ENCODE measurements at places on chromosomes 3 and 15. TPM values are rescaled to one million over a fixed set of nuclear protein-coding genes. Genes with fewer than 3 reads are reported as not detected.

- DNase-seq: no peak
These were observed 145.0 kb downstream of the ADAM10 start for GRCh38 chr15:58604455-58604923.

- no peak for DNase-seq
These were observed 14.2 kb downstream of the RAP2B start for GRCh38 chr3:153176197-153176596.

GRCh38 chr3:81565041-81565440, 196.4 kb downstream of the GBE1 start:
- no peak for DNase-seq

- DNase-seq: no peak
These were observed 354.9 kb downstream of the EPHB1 start for GRCh38 chr3:135149707-135150681.

DNA sequence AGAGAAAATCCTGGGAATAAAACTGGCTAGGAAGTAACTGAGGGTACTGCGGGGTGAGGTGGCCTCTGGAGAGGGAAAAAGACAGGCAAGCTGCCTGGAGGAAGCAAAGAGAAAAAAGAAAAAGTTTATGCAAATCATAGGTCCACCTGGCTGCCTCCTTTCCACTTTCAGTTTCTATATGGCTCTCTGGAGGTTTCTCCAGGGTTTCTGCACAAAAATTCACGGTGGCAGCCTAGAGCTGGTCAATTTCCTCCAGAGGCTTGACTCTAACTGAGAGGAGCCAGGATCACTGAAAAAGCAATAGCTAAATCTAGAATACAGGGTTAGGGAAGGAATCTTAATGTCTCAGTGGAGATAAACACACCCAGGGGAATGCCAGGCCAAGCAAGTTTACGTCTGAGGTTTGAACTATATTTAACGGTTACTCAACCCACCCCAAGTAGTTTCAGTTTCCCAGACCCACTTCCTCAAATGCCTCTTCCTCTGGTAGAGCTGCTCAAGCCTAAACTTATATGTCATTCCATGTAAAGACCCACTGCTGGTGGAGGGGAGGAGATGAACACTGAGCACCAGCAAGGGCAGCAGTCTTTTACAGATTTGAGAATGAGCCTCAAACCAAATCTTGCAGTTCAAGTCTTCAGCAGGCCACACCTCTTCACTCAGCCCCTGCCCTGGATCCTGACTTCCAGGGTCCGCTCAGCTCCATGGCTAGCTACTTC, 5.7 kb downstream of the LYSMD2 start:
- DNase-seq: no peak

The GOLGA6A gene
- total RNA-seq: 0.05 TPM

The KLHDC8B gene
- total RNA-seq: 6.8 TPM

- no peak for DNase-seq
These were observed 298.8 kb downstream of the CHST2 start for GRCh38 chr3:143418391-143418790.

The EPHB1 gene
- total RNA-seq: 0.46 TPM

- no peak for DNase-seq
These were observed 161.8 kb downstream of the EPHB1 start for GRCh38 chr3:134956844-134957243.

DNA sequence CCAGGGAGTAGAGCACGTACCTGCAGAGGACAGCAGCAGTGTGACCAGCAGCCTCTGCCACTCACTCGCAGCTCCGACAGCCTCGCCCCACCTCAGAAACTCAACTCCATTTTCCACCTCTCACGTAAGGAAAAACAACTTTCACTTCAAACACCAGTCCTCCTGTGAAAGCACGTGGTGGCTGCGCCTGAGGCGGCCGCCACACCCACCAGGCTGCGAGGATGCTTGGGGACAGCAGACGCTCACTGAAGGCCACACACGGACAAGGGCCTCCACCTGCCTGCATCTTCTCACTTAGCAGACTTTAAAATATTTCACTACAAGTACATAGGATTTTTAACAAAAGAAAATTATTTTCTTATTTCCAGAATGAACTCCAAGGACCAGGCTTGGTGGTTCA, 67.9 kb downstream of the CYFIP1 start:
- DNase-seq: no peak

- no peak for DNase-seq
These were observed 421.0 kb upstream of the RBMS3 start for GRCh38 chr3:28859897-28860296.

DNA sequence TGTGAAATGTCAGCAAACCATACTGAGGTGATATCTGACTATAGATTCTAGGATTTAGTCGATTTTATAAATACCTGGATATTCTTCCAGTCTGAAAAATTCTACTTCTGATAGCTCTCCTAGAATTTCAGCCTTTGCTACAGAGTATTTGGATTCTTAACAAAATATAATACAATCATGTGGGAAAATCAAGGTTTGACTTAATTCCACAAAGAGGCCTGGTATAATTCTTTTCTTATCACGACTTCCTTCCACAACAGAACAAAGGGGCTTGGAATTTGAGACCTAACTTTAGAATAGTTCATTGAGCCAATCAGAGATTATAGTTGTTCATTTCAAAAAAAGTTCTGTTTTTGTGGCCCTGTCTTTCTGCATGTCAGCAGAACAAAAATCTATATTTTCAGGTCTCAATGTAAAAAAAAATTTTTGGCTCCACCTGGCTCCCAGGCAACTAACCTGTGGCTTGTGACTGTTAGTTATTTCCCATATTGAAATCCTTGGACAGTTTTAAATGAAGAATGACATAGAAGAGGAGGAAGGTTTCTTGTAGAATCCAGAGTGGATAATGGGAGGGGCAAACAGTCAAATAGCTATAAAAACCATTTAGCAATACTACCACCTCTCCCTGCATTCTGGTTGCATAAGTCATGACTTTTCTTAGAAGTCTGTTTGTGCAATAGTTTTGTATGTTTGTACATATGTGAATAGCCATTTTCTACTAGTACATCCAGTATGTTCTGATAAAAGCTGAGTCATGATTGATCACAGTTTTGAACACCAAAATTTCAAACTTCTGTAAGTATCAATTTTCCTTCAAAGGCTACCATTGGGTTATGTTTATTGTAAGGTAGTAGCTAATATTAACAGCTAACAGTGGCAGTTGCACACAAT, 4.0 kb downstream of the TM4SF1 start:
- DNase-seq: no peak

GRCh38 chr3:24060055-24060454, 115.0 kb downstream of the NR1D2 start:
- no peak for DNase-seq

The ADAMTS9 gene
- 0.05 TPM for total RNA-seq

The CHRM5 gene
- total RNA-seq: not detected

DNA sequence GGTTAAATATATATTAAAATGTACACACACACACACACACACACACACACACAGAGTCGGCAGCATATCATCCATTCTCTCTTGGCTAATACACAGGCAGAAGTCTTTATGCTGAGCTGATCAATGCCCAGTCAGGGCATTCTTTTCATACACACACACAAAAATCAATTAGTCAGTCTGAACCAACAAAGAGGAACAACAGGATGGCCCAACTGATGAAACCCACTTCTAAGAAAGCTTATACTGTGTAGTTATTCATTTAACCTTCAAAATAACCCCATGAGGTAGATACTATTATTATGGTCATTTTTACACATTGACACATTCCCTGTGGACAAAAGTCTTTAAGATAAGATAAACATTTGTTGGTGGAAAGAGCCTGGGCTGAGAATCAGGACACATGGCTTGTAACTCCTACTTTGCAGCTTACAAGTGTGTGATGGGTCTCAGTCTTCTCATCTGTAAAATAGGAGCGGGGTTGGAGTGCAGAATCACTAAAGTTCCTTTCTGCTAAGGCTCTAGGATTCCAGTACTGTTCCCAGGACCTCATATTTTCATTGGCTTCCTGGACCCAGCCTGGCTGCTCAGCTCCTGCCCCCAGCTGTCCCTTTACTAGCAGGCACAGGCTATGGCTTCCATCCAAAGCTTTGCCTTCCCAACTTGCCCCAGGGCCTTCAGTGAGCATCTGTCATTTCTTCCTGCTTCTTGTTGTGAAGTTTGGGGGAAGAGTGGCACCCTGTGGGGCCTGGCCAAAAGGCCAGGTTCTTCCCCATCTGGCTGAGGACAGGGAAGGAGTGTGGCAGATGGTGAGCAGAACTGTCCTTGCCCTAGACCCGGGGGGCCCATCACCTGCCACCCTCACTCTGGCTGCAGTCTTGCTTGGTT, 27.2 kb upstream of the GLCE start:
- no peak for DNase-seq

DNA sequence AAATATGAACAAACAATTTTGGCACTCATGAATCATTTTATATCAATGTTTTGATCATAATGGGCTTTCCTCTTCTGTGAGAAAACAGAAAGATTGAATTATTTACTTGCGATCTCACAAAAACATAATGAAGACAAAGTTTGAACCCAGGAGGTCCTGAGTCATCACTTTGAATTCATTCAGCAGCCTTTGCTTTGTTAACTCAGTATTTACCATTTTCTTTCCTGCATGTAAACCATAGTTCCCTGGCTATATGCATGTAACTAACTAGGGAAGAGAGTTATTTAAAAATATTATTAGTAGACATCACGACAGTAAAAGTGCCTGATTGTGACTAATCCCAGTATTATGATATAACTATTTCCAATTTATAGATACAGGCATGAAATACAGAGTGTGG, 1026.2 kb downstream of the PLOD2 start:
- no peak for DNase-seq

DNA sequence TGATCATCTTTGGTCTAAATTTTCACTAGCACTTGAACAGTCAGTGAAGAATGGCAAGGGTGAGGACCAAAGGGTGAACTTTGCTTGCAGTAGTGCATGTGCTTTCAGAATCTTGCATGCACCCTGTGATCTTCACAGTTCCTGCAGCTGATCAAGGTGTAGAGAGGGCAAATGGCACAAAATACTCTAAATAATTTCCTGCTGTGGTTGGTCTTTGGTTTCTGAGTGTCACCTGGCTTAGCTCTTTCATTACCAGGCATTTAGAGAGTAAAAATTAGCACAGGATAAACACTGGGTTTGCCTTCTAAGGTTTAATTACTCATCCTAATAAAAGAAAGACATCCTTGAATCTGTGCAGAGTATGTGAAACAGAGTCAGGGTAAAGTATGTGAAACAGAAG, 11.4 kb downstream of the TIPARP start:
- DNase-seq: no peak

The CP gene
- 5.8 TPM for total RNA-seq

GRCh38 chr3:71497367-71497897, 86.1 kb downstream of the FOXP1 start:
- no peak for DNase-seq

DNA sequence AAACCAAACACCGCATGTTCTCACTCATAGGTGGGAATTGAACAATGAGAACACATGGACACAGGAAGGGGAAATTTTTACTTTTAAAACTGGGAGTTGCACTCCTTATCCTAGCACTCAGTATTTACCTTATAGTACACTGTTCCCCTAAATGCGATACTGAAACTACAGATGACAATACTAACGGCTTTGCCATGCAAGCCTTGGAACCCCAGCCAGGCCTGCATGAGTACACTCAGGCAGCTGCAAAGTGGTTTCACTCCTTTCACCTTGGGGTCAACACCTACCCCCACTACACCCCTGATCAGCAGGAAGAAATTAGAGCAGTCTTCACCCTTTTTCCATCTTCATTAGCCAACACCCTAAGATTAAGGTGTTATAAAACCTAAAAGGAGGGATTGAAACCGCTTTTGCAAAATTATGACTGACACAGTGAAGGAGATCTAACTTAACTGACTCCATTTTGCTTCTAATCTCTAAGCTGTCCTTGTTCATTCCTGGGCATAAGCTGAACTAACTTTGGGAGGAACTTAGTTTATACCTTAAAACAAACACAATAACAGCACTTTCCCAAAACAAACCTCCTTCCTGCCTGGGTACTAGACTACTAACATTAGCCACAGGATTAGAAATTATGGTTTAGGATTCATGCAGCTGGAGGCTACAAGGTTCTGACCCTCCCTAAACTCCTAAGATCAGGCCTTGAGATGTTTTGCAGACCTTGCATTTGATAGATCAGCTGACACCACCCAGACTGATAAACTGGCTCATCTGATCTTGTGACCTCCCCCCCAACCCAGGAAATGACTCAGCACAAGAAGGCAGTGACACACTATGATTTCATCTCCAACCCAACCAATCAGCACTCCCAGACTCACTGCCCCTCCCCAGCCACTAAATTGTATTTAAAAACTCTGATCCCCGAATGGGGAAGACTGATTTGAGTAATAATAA, 452.1 kb upstream of the PPP2R3A start:
- DNase-seq: no peak

- DNase-seq: no peak
These were observed 56.8 kb downstream of the SETMAR start for GRCh38 chr3:4359805-4360502.

DNA sequence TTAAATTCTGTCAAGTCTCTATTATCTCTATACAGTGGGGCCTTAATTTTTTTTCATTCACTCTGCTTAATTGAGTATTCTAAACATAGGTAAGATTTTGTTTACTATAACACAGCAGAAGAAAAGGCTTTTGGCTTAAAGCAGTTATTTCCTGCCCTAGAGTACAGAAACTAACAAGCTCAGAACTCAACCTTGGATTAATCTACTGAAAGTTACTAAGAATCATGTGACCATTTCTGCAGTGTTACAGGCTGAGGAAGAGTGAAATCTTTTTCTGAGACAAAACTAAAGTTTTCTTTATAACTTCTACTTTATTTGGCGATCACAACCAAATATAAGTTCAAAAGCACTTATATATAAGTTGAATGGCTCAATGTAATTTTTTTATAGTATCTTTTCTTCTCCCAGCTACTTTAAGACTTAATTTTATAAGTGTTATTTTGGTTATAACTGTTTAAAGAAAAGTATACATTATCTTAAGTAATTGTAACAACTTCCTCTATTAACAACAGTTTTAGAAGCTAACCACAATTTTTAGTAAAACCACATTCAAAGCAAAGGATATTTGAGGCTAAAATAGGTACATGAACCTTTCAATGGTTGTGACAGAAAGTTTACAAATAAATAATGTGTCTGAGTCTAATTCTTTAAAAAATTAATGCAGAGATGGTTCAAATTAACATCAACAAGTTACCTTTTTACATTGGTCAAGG, 240.6 kb upstream of the NAALADL2 start:
- DNase-seq: no peak

The CCDC54 gene
- not detected for total RNA-seq

- no peak for DNase-seq
These were observed 179.3 kb upstream of the CHRM5 start for GRCh38 chr15:33788906-33789540.

DNA sequence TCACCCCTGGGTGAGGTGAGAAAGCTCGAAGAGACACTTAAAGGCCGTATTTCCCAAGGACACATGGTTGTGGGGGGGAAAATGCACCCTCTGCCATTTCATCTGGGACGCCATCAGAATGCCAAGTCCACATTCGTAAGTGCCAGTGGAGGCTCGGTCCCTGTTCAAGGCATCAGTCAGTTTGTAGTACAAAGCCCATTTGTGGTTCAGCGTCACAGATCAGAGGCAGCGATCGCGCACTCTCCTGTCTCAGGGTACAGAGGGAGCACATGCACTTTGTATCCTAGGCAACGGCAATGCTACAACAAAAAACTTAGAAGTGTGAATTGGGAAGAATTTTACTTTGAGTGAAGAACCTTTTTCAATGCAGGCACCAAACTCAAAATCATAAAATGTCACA, 27.2 kb downstream of the SEMA6D start:
- no peak for DNase-seq

Data from Panc1 (cell line).